ENCODE measurements at places on chromosomes 12 and 14.

GRCh38 chr12:86663716-86664115 is 407.5 kb upstream of the MGAT4C start:
- DNase-seq: no peak

GRCh38 chr12:52839436-52840105 is 5.5 kb upstream of the KRT79 start:
- no peak for DNase-seq

DNA sequence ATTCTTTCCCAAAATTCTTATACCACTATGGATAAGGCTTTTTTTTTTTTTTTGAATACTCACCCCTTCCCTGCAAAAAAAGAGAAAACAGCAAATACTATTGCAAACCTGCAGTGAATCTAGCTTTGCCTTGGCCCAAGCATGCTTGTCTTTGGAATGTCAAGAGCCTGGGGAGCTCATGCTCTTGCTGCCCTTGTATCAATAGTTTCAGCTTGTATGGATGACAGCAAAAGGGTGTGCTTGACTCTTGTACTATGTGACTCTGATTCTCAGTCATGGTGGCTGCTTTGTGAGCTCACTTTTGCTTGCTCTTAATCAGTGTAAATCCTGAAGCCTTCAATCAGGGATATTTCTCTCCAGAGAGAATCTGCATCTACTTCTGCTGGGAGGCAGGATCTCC is 149.2 kb downstream of the EMP1 start:
- no peak for DNase-seq

DNA sequence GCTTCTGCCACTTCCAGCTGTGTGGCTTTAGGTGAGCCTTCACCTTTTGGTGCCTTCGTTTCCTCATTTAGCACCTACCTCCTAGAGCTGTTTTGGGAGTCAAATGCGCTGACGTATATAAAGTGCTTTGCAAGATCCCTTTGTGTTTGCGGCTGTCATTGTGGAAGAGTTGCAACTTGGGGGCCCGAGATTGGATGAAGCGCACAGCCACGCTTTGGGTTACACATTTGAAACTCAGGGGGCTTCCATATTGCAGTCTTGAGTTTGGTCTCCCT is 636 bp upstream of the ARL6IP4 start:
- DNase-seq: no peak

DNA sequence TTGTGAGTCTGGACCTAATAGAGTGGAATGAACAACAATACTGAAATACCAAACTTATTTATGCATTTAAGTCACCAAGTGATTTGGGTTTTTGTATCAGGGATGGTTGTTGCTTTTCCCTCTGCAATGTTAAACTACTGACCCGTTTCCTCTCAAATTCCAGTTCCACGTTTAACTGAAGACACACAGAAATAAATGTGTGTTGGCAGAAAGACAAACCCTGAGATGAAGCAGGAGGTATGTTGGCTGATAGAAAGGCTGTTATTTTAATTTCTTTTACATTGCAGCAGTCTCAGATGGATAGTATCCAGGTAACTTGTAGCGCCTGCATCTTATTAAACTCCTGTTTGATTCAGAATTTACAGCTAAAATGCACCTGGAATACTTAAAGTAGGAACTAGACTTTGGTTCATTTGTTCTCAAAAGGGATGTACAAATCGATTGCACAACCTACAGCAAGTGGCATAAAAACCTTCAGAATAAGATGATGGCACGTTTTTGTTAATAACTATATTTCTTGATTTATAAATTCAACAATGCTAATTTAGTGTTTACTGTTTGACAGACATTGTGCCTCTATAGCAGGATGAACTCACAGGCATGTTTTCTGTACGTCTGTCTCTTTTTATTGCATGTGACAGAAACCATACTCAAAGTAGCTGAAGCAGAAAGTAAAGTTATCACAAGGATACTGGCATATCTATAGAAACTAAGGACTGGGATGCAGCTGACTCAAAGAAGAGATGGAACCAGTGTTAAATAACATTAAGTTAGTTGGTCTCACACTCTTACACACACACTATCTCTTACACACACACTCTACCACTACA is 405.7 kb downstream of the ZFP36L1 start:
- DNase-seq: no peak

DNA sequence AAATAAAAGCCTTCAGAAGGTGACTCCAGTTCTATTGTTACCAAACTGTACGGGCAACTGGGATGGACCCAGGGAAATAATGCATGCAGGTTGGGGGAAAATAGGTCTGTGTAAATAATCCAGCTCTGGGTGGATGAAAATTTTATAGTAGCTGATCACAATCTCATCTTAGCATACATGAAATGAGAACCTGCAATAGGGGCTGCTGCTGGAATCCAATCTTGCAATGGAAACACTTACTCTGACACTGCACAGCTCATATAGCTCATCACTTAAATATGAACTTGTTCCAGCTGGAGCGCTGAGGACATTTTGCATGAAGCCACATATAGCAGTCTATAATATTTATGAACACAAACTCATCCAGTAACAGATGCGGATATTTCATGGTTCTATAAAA is 40.1 kb upstream of the GAS2L3 start:
- DNase-seq: no peak

DNA sequence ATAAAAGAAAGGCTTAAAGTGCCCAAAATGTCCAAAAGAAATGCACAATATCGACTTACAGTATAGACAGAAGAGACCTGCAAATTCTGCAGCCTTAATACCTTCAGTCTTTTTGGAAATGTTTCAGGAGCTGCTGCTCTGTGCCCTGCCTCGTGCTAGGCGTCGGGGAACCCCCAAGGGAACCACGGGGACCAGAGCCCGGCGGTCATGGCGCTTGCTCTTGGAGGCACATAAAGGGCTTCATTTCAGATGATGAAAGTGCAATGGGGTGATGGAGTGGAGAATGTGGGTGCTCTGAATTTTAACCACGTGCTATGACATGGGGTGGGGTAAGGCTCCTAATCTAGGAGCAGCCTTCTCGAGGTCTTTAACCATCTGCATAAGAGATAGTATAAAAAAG is 14.8 kb upstream of the AACS start:
- no peak for DNase-seq

DNA sequence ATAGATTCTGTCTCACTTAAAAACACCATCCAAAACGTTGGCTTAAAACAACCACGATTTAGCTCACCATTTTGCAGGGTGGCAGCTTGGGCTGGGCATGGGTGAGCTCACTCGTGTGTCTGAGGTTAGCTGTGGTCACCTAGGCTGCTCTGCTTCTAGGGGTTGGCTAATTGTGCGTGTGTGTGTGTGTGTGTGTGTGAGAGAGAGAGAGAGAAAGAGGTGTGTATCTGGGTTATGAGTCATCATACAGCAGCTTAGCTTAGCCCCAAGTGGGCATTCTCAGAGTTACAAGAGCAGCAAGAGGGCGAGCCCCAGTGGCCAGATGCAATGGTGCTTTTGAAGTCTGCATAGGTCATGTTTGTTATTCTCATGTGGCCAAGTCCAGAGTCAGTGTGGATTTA is 6.0 kb downstream of the FBXW8 start:
- DNase-seq: no peak

GRCh38 chr14:100807496-100807895 is 18.4 kb upstream of the MEG3 start:
- no peak for DNase-seq

GRCh38 chr12:125092872-125093680 is 27.8 kb downstream of the AACS start:
- no peak for DNase-seq

DNA sequence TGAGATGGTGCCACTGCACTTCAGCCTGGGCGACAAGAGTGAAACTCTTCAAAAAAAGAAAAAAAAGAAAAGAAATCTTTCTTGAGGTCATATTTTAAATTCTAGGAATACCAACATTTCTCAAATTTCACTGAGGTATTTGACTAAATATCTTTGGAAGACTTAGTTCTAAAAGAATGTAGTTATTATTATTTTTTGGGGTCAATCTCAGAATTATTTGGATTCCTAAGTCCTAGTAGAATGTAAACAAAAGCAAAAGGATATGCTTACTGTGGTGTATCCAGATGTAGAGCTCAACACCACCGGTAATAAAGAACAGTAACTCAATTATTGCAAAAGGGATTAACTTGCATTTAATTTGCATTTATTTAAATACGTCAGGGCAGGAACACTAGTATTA is 25.0 kb downstream of the PRICKLE1 start:
- DNase-seq: no peak

- no peak for DNase-seq
These were observed 384.5 kb upstream of the CCDC196 start for GRCh38 chr14:66101662-66102061.

DNA sequence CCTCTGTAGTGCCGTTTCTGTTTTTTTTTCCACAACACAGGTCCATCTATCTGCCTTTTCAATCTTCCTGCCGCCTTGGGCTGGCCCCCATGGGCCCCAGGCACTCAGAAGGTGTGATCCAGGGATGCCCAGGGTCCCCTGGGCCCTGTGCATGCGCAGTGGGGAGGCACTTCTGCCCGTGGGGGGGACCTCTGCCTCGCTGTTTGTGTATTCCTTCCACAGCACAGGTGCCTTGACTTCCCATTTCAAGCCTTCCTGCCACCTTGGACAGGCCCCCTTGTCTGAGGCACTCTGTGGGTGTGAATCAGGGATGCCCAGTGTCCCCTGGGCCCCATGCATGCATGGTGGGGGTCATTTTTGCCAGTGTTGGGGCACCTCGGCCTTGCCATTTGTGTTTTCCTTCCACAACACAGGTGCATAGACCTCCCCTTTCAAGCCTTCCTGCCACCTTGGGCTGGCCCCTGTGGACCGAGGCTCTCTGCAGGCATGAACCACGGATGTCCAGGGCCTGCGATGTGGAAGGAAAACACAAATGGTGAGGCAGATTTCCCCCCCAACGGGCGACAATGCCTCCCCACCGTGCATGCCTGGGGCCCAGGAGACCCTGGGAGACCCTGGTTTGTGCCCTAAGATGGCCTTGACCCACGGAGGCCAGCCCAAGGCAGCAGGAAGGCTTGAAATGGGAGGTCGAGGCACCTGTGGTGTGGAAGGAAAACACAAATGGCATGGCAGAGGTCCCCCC is 366.5 kb downstream of the ALG10 start:
- no peak for DNase-seq

DNA sequence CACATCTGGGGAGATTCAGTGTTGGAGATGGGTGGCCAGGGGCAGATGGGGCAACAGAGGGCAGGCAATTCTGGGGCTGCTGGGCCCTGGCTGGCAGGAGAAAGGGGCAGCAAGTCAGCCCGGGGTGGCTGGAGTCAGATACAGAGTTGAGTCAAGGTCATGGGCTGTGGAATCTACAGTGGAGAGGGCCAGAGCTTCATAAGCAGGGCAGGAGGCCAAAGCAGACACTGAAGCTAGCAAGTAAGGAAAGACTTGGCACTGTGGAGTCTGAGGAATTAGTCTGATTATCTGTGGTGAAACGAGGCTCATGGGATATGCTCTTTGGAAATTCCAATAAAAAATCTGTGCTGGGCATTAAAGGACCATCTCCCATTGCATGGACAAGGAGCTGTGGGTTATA is 95.5 kb downstream of the TMX1 start:
- DNase-seq: no peak

- DNase-seq: no peak
These were observed 571.8 kb downstream of the PRKD1 start for GRCh38 chr14:29355846-29356245.

DNA sequence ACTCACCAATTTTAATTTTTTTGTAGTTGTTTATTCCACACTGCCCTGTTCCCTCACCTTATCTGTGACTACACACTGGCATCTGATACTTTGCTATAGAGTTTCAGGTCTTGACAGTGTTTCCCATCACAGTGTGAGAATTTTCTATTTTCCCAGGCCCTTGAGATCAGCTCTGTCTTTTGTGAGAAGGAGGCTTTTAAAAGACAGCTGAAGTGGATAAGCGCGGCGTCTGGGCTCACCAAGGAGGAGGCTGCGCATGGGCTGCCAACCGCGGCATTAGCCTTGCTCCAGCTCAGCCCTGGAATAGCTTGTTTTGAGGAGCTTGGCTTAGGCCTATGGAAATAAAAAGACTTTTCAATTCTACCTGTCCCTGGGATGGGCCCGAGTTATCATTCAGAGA is 181.3 kb downstream of the RMST start:
- DNase-seq: no peak

Measured in activated CD4-positive, CD25-positive, alpha-beta regulatory T cell treated with anti-CD3 and anti-CD28 coated beads, Interleukin-2, amount 50 U/mL, for 16 hours (primary cell).